ENCODE measurements at places on chromosomes 12 and 14.

DNA sequence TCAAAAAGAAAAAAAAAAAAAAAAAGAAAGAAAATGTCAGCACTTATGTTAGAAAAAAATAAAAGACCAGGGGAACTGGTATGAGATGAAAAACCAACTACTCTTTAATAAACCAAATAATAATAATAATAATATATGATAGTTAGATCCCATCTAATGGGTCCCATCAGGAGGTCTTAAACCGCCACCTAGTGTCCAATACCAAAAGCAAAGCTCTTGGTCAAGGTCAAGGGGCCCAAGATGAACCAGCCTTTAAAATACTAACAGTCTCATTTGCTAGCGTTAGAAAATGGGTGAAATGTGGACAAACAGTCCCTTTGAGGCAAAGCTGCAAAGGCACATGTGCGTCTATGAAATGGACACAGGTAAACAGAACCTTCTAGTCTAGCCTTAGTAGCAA is 12.3 kb downstream of the BRAP start:
- DNase-seq: no peak

DNA sequence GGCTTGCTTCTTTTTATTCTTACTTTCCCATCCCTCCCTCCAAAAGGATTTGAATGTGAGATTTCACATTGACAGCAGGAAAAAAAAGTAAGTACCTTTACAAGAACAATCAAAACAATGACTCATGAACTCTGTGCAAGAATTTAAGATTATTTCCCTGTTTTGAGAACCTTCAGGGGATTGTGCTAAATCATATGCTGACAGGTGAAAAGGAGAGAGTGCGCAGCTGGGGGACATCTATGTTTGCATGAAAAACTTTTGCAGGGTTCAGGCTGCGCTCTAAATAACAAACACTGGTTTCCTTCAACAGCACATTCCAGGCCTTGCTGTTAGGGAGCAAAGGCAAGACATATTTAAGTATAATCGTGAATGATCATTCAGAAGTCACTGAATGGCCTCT is 27.3 kb downstream of the RERG start:
- DNase-seq: no peak

DNA sequence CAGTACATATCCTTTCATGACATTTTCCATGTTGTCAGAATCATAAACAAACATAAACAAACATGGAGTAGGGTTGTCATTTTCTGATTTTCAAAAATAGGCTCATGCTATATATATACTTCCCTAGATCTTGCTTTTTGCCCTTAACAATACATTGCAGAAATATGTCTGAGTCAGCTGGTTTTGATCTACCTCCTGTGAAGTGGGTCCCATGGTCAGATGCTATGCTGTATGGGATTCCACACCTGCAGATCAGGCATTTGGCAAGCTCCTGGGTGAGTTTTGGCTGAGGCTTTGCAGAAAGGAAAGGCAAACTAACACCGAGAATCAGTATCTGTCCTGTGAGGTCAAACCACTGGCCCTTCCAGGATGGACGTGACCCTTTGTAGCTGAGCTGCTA is 183.0 kb upstream of the ARID2 start:
- no peak for DNase-seq

DNA sequence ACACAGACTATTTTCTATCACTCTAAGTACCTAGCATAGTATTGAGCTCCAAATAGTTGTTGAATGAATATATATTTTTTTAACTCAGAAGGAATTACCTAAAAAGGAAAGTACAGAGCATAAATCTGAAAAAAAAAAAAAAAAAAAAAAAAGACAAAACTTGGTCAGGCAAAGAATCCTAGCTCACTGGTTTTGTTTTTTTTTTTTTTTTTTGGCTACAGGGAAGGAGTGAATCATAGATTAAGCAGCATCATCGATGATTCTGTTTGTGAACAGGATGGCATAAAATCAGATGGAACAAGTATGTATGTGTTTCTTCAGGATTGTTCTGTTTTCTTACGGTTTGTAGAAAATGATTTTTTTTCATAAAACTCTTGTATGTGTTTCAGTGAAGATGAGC is 66.1 kb upstream of the BCAT1 start:
- no peak for DNase-seq

DNA sequence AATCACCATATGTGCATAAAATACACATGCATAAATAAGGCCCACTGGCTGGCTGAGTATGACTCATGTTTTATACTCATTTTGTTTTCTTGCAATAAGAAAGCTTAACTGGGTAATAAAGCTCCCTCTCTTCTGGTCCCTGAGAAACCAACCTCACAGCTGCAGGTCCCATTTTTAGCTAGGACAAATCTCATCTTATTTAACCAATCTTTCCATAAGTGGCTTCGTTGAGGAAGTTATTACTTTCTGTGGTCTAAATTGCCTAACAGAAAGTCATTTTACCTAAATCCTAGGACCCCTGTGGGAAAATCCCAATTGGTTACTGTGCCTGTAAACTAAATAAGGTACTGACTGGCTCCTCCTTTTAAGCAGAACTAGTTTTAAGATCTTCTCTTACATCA is 232.8 kb upstream of the FBXO33 start:
- DNase-seq: no peak

DNA sequence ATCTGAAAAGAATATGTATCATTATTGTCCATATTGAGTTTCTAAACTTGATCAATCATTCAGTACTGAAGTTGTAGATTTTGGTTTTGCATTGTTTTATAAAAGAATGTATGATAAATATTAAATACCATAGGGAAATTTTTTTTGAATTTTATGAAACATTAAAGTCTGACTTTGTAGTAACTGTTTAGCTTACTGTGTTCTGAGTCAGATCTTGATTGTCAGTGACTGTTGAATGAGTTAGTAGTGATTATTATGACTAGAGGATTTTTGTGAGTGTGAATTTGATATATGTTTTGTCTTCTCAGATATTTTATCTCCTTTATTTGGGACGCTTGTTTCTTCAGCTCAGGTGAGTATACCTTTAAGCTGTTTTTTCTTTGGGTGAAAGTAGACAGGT is 10.1 kb downstream of the TDP1 start:
- no peak for DNase-seq

DNA sequence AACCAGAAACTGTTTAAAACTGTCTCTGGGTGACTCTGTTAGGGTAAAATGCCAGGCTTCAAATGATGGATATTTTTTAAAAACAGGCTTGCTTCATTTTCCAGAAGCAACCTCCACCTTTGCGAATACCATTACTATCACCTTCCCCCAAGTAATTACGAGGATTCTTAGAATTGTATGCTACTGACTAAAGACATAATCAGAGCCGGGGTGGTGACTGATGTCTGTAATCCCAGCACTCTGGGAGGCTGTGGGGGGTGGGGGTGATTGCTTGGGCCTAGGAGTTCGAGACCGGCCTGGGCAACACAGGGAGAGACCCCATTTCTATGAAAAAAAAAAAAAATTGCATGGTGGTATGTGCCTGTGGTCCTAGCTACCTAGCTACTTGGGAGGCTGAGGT is 38.3 kb downstream of the FGD6 start:
- DNase-seq: no peak

DNA sequence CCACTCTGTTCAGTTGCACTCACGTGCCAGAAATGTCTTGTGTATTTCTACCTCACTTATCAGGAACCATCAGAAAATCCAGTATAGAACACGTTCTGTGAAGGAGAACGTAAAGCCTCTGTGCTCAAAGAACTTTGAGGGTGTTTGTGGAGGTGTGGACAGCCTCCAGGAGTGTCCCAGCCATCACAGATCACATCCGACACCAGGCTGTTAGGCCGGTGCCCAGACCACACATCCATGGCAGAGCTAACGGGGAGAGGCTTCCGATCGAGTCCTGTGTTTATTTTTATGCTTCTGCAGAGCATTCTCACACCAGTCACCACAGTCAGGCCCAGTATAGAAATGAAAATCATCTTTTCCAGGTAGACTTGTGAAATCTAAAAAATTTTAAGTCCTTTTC is 53.6 kb downstream of the TPCN1 start:
- DNase-seq: no peak

GRCh38 chr12:96219700-96220206 is 25.6 kb downstream of the ELK3 start:
- DNase-seq: peak; percentile 25

- no peak for DNase-seq
Observed at GRCh38 chr12:59027199-59027598, 106.9 kb upstream of the LRIG3 start.

- no peak for DNase-seq
Observed at GRCh38 chr14:100374876-100375265, 51.7 kb downstream of the SLC25A47 start.

- no peak for DNase-seq
Observed at GRCh38 chr12:114415525-114415868, 9.6 kb upstream of the TBX5 start.

DNA sequence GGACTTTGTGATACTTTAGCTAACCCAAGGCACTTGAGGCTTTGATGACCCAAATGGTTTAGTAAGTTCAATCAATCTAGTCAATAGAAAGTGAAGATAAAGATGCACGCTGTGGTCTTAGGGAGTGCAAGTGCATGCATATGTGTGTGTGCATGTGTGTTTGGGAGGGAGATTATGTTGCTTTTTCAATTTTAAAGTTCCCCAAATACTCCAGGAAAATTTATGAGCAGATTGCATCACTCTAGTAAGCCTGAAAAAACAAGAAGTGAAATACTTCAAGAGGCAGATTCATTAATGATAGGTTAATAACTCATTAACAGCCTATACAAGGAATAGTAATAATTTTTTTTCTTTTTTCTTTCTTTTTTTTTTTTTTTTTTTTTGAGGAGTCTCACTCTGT is 12.4 kb upstream of the SIX1 start:
- no peak for DNase-seq

DNA sequence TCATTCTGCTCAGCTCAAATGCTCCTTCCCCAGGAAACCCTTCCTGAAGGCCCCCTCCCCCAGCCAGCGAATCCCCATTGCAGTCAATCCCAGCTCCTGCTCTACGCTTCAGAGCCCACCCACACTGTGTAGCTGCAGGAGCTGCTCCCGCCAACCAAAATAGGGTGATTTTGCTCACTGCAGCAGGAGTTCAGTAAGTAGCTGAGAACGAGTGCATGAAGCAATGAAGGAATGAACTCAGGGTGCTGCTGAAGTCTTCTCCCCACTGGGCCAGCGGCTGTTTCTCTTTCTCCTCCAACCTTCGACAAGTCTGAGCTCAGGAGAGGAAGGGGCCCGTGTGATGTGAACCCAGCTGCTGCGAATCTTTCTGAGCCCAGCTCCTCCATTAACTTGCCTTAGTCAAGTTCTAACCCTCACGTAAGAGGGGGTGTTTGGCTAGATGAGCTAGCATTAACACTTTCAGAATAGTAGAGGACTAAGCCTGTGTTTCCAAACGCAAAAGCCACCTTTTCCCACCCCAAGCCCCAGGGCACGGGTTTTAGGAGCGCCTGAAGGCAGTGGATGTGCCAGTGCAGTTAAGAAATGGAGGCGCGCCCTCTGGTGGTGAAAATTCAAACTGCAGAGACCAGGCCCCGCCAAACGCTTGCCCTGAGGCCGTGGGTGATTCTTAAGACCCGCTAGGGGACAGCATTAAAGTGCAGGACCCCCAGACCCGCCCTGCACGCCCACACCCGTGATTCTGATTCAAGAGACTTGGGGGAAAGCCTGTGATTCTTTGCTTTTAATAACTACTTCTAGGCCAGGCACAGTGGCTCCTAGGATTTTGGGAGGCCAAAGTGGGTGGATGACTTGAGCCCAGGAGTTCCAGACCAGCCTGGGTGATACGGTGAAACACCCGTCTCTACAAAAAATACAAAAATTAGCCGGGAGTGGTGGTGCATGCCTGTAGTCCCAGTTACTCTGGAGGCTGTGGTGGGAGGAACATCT is 11.9 kb upstream of the SERPINA4 start:
- peak; percentile 47 for DNase-seq

DNA sequence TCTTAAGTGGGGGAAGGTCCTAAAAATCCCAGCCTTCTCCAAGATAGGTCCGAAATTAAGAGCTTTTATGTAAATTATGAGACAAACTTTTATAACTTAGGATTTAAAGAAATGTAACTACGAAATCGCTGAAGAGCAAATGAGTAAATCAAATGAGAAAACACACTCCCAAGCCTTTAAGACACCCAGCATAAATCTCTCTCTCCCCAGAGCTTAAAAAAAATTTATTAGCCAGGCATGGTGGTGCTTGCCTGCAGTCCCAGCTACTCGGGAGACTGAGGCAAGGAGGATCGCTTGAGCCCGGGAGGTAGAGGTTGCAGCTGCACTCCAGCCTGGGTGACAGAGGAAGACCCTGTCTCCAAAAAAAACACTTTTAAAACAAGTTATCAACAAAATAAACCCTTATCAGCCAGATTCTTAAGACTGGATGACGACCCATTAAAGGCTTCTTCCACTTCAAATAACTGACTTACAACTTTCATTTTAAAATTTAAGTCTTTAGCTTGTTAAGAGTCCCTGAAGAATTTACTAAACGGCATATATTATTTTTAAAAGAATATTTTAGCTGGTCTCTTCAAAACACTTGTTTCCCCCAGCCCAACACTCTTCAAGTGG is 3.2 kb downstream of the PTGES3 start:
- DNase-seq: no peak

GRCh38 chr14:34999500-34999899 is 16.7 kb downstream of the SRP54 start:
- DNase-seq: no peak

GRCh38 chr12:63224396-63224795 is 73.4 kb upstream of the AVPR1A start:
- no peak for DNase-seq

GRCh38 chr14:76104802-76105355 is 46.8 kb upstream of the GPATCH2L start:
- DNase-seq: no peak

Measured in NT2/D1 (cell line).